Glutamatergic neuron (in vitro differentiated cells): ENCODE measurements at places on chromosomes 7 and 10. TPM values are rescaled to one million over a fixed set of nuclear protein-coding genes. Genes with fewer than 3 reads are reported as not detected.

Gene ANXA8L1
- not detected for total RNA-seq

Gene TMEM176B
- 0.44 TPM for total RNA-seq

Gene FAM25C
- not detected for total RNA-seq

Gene FKBP6
- not detected for total RNA-seq

Gene ENTPD1
- not detected for total RNA-seq
